ENCODE measurements at places on chromosomes 2 and 18.

DNA sequence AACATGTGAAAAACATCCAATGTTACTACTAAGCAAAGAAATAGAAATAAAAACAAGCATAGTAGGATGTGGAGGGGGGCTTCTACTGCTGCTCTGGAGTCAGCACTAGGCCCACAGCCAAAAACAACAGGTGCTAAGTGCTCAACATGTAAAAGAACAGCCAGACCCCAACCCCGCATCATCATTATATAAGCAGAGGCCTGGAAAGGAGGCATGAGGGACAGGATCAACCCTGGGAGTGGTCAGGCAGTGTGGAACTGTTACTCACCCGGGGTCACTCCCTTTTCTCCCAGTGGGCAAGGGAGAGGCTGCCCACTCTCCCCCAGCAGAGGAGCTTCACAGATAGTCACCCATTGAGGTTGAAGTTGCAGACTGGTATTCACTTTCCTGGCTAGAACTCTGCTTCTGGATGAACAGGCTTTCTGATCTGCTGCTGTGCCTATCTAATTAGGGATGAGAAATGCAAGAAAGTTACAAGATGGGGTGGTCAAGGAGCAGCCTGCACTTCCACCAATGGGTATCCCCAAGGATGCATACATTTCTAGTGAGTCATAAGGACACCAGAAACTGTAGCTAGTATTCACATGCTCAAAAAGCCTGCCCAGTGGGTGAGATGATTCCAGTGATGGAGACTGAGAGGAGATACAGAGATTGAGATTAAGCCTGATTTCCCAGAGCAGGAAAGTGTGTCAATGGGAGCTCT is 480.1 kb upstream of the TCF4 start:
- DNase-seq, result peak; percentile 75

- no peak for DNase-seq
These were observed 16.5 kb upstream of the OR6B3 start for GRCh38 chr2:240069829-240070228.

DNA sequence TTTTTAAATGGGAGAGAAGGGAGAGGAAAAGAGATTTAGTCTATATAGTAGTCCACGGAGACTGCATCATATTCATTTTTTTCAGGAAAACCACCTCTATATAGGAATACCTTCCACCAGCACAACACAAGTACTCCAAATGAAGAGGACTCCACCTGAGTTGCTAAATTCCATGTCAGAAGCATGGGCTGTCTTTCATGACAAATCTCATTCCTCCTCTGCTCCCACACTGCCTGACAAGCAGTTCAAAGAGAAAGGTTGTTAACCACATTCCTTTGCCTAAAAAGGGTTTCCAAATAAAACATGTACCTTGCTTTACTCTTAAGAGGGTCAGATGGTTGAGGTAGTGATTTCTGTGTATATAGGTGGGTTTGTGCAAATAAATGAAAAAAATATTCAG is 122.0 kb downstream of the TMEFF2 start:
- no peak for DNase-seq

DNA sequence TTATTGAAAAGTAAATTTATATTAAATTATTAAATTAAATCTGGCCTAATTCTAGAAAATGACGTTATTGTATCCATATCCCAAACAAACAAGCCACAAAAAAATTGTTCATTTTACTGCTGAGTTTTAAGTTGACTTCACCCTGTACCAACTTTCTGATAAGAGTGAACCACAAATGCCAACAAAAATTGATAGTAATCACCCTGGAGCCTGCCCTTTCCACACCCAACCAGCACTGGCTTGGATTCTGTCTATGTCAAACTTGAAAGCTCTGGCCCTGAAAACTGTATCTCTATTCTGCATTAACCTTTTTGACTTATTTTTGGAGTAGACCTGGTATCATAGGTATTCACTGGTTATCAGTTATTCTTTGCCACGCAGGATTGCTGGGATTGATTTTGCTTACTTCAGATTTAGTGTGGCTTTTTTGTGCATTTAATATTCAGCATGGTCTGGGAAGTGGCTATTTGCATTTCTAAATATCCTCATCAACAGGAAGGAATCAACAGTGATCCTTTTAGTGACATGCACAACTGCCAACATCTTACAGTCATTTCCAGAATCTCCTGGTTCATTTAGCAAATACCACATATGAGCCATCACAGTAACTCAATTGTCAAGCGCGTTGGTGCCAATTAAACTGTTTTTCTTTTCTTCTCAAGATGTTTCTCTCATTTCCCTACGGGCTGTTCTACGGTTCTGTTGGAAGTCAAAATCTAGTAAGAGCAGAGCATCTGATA is 11.4 kb upstream of the SRBD1 start:
- no peak for DNase-seq

DNA sequence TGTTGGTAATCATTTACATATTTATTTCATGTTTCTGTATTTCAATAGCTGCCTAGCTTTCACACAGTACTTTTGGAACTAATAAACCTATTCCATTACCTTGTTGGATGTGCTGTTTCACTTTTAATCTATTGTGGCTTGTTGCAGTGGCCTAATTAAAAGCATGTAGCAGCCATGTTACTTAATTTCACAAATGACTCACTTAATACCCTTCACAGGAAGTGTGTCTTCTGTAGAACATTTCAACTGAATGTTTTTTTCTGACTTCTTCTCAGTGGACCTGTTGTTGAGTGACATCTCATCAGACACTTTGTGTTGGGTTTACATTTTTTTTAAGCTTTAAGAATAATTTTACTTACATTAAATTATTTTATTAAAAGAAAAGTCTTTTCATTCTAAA is 260.5 kb upstream of the THUMPD2 start:
- DNase-seq, result no peak

DNA sequence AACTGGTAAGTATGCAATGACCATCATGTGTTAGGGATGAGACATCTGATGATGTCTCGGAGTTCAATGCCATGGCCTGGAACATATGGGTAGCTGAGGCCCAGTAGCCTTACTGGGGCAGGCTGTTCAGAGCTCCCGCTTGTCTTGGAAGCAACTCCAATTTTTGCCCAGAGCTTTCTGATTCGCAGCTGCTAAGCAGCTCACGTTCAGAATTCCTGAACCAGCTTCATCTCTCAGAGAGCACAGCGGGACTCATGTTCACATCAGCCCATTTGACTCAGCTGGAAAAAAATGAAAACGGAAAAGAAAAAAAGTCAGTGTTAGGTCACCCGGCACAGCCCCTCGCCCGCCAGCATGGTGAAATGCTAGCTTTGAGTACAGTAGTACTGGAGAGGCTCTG is 16.8 kb upstream of the LRATD1 start:
- DNase-seq, result no peak

DNA sequence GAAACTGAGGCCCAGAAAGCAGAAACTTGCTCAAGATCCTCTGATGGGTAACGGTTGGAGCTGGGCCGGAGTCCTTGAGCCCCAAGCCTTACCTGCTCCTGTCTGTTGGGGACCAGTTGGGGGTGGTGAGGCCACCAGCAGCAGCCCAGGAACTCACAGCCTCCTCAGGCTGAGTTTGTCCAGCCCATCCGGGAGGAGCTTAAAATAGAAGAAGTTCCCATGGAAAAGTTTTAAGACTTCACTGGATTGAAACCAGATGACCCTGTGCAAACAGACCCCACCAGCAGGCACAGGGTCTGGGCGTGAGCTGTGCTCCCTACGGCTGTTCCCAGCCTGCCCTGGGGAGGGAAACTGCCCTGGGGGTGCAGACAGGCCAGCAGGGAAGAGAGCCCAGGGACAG is 40.6 kb upstream of the FOSL2 start:
- DNase-seq, result no peak

DNA sequence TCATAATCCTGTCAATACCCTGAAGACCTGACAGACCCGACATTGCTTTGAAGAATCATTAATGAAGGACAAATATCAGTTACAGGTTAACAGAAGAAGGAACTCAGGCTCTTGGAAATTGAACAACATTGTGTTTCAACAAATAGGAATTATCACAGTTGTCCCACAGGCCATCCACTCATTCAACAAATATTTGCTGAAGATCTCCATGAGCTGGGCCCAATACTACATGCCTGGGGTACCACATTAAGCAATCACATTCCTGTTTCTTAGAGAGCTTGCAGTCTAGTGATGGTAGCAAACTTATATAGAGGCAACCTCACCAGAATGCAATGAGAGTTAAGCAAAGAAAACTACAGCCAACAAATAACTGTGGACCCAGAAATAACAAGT is 671.6 kb upstream of the ACVR2A start:
- DNase-seq, result peak; percentile 40

GRCh38 chr18:52936931-52937330 is 596.9 kb downstream of the DCC start:
- DNase-seq, result no peak

DNA sequence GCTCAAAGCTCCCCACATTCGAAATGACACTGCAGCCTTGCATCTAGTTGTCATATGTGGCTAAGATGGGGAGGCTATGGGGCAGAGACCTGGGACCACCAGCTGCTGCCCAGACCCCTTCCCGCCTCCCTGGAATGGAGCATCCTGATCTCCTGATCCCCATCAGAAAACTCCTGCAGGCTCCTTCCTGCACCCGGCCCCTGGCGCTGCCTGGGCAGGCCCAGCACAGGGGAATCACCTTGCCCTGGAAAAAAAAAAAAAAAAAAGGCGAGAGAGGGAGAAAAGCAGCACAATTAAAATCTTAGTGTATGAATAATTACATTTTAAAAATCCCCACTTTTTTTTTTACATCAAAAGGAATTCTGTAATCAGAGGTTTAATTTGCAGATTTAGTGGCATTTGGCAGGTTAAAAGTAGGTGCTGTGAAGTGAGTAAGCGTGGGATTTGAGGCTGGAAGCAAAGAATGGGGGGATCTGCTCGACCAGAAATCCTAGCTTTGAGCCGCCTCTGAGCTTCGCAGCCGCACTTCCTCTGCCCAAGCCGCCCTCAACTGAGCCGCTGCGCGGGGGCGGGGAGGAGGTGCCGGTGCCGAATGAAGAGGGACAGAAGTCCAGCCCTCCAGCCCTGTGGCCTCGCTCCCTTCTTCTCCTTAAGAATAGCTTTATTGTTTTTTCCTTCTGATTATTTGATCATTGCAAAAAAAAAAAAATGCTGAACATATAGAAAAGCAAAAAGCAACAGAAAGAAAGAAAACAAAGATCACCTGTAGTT is 30.0 kb downstream of the THNSL2 start:
- DNase-seq, result no peak

DNA sequence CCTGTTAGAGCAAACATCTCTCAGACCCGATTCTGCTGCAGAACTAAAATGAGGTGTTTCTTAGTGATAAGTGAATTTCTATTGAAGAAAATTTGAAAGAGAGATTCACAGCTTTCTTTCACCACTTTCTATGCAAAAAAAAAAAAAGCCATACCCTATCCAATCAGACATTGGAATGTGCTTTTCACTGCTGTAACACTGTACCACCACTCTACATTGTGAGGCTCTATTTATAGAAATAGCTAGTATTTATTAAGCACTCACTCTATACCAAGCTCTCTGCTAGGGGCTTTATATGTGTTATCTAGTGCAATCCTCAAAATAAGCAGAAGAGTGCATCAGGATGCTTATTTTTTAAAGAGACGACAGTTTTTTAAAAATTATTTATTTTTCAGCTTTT is 580.6 kb upstream of the VRK2 start:
- DNase-seq, result no peak

All from HS-27A (cell line).